ENCODE measurements at places on chromosomes 3 and 15.
A peak's percentile ranks its signal among the peaks of the same experiment; 100 is the strongest.

DNA sequence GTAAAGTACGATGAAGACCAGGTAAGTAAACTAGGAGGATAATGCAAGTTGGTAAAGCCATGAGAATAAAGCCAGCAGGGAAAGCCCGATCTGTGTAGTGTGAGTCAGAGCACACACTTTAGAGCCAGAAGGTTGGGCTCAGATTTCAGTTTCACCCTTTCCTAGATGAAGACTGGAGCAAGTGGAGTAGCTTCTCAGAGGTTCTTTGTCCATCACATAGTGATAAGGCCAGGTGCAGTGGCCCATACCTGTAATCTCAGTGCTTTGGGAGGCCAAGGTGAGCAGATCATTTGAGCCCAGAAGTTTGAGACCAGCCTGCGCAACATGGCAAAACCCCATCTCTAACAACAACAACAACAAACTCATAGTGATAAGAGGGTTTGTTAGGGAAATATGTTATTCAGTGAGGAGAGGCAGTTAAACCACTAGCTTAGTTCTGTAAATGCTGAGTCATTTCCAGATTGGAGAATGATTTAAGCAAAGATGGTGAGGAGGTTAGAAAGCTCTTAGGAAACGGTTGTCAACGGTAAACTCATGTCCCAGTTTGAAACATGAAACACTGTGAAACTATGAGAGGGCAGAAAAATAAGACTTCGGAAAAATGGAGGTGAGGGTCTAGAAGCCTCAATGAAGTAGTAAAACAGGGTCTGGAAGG lies 39.0 kb downstream of the IL12A start:
- DNase-seq: no peak

- DNase-seq: peak; percentile 20
Measured at GRCh38 chr3:170033489-170033888, 4.3 kb upstream of the GPR160 start.

- no peak for DNase-seq
Measured at GRCh38 chr15:61201322-61201721, 27.8 kb downstream of the RORA start.

- no peak for DNase-seq
Measured at GRCh38 chr3:110887176-110887575, 184.4 kb upstream of the NECTIN3 start.

GRCh38 chr3:162390891-162391290 lies 894.3 kb downstream of the OTOL1 start:
- DNase-seq: no peak

GRCh38 chr3:101690972-101691371 lies 4.5 kb upstream of the RPL24 start:
- DNase-seq: no peak

DNA sequence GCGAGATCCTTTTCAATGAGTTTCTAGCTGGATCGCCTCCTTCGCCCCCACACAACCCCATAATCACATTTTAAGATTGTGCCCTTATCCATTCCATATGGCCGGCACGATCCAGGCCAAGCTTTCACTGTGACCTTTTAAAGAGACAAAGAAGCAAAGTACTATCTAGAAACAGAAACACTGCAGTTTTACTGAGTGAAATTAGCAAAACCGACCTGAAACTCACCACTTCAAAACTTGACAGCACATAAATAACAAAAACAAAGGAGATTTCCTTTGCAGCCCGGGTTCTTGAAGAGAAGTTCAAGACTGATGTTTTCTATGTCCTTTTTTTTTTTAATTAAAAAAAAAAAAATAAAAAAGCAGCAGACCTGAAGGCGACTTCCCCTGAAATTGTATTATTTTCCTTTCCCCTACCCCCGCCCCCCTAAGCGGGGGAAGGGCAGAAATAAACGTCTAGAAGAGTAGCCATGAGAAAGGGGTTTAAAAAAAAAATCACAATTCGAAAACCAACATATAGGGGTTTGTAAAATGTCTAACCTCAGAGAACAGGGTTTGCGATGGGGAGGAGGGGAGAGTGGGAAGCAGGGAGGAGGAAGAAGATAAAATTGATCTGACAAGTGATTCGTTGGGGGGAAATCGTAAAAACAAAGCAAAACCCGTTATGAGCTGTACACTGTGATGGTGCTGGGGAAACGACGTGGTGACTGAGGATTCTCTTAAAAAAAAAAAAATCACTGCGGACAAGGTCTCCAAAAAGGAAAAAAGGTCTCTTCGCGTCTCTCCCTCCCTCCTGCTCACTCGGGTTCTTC lies 1.5 kb downstream of the SATB1 start:
- peak; percentile 55 for DNase-seq

- no peak for DNase-seq
Measured at GRCh38 chr15:68097029-68097428, 42.9 kb downstream of the PIAS1 start.

Data from stimulated activated CD4-positive, alpha-beta T cell treated with anti-CD3 and anti-CD28 coated beads, Interleukin-2, amount 100 ng/mL, for 24 hours (primary cell).